ENCODE measurements at places on chromosomes 11 and 22. TPM values are rescaled to one million over a fixed set of nuclear protein-coding genes. Genes with fewer than 3 reads are reported as not detected.
A peak's percentile ranks its signal among the peaks of the same experiment; 100 is the strongest.

Gene ACR
- 1.1 TPM for total RNA-seq

DNA sequence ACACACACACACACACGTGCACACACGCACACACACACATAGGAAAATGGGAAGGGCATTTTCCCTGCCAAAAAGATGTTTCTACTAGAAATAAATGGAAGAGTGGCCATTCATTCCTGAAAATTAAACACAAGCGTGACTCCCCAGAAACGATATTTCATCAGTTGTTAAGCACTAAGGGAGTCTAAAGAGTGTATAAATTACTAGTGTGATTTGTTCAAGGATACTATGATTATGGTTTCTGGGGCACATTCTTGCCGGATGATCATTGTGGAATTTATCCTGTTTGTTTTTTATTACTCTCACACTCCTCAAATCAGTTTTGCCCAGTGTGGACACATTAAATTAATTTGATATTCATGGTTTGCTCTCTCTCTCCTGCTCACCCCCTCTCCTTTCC is 16.4 kb upstream of the AMOTL1 start:
- no peak for DNase-seq

- no peak for DNase-seq
These were observed 116.4 kb downstream of the TYR start for GRCh38 chr11:89293965-89294679.

Gene CCDC81
- total RNA-seq = 9.3 TPM

GRCh38 chr11:18632841-18633240 is 1.3 kb downstream of the SPTY2D1 start:
- no peak for DNase-seq

GRCh38 chr11:43649921-43650320 is 30.6 kb upstream of the HSD17B12 start:
- DNase-seq = no peak

GRCh38 chr22:23913306-23913660 is 19.1 kb downstream of the MIF start:
- no peak for DNase-seq

DNA sequence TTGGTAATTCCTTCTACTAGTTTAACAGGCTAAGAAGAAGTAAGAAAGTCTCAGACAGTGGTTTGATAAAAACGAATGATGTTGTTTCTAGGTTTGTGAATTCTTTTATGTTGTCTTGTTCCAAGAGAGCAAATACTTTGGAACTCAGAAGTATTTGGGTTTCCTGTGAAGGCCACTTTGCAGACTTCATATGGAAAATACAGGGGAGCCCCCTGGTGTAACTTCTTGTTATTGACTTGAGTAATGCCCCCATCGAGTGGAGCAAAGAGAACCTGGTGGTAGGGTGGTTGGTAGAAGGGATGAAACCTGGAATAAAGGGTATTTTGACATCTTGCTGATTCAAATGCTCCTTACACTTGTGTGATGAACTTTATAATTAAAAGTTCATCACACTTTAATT is 40.0 kb upstream of the PTH start:
- DNase-seq = no peak

Gene SLC17A6
- not detected for total RNA-seq

Gene CALCA
- not detected for total RNA-seq

DNA sequence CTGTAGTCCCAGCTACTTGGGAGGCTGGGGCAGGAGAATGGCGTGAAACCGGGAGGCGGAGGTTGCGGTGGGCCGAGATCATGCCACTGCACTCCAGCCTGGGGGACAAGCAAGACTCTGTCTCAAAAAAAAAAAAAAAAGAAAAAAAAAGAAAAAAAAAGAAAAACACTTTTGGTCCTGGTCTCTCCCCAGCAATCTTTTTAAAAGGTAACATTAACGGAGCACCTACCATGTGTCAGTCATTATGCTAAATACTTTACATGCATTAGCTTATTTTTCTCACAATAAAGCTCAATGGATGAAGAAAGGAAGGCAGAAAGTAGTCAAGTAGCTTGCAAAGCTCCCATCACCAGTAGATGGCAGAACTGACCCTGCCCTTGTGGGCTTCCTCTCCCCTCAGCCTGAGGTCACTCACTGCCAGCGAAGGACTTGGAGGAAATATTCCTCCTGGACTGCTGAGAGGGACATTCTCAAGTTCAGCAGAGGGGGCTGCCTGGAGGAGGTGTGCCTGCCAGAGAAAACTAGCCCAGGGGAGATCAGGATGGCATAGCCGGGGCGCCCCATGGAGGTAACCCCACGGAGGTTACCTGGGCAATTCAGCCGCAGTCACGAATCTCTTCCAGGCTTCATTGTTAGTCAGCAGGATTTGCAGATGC is 15.5 kb downstream of the APOL3 start:
- DNase-seq = no peak

DNA sequence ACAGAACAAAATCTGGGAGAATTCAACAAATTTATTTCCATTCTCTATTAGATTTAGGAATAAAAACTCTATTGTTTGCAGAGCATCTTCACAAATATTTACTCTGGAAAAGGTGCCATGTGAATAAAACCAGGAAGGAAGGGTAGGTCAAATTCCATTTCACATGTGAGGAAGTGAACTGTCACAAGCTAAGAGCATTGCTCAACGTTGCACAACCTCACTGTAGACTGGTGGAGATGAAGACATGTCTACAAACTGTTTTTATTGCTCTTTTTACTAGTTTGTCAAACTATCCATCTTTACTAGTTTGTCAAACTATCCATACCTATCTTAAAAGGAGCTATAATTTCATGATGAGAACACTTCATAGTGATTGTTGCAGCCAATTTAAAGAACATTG is 236.4 kb downstream of the CNTN5 start:
- no peak for DNase-seq

DNA sequence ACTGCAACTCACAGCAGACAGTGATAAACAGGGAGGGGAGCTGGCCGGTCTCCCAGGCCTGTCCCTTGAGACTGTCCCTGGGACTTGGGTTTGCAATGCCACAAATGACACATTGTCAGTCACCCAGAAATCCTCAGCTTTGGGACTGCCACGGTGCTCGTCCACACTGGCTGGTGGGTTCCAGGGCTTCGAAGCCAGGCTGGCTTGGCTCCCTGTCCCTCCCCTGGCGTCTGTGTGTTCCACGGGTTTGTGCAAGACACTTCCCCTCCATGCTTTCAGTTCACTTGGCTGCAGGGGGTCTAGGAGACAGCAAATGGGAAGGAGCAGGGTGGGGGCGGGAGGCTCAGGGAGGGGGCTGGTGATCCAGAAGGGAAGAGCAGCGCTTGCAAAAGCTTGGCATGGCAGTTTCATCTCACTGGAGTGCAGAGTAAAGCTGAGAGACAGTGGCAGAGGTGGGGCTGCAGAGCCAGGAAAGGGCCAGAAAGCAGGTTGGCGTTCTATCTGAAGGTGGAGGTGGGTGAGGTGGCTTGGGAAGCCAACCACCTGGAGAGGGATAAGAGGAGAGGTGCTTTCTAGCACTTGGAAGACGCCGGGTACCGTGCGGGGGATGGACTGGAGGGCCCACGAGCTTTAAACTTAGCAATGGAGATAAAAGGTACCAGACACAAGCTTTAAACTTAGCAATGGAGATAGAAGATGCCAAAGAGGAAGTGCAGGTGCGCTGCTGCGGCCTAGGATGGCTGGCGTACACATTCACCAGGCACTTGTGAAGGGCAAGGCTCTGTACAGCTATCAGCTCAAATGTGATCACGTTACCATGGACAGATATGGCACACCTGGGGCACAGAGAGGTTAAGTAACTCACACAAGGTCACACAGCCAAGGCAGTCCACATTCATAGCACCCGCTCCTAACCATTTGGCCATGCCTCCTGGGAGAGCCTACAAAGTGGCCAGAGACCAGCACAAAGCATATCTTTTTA is 86.4 kb upstream of the SHISAL1 start:
- peak; percentile 25 for DNase-seq

DNA sequence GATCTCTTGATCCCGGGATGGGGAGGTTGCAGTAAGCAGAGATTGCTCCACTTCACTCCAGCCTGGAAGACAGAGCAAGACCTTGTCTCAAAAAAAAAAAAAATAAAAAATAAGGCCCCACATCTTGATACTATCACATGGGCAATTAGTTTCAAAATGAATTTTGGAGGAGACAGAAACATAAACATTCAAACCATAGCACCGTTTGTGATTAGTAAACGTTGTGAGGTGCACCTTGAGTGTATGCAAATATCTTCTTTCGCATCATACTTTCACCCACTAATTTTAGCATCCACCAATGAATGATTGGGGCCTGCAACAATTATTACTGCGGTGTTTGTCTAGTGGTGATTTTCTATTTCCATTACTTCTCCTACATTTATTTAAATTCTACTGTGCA is 11.0 kb upstream of the SPDYC start:
- no peak for DNase-seq

- no peak for DNase-seq
These were observed 3.3 kb downstream of the SCGB1D2 start for GRCh38 chr11:62245271-62245753.

Gene TRIM48
- total RNA-seq = not detected

Gene MMP8
- total RNA-seq = 0.20 TPM

Gene FXYD6
- 33.6 TPM for total RNA-seq

Gene SLC1A2
- 1.5 TPM for total RNA-seq

DNA sequence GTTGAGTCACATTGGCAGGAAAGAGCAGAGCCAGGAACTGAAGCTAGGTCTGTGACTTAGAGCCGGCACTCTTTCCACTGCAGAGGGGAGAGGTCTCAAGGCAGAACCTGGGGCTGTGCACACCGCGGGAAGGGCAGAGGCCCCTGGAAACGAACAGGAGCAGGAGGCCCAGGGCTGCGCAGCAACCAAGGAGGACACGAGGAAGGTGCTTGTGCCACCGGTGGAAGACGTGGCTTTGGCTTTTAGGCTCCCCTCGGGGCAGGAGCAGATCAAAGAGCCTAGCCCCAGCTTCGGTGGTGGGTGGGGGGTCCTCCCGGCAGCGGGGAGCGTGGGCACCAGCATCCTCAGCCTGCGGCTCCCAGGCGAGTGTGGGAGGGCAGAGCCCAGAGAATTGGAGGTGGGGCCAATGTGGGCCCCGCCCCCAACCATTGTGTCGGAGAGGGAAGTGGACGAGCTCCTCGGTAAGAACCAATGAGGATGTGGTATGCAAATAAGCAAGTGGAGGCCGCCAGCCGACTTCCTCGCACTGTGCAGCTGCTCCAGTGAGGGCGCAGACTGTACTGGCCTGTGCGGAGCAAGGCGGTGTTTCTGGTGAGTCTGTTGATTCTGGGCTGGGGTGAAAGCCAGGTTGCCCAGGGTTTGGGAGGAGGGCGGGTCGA is at the start of gene CCDC116:
Gene CCDC116, plus strand, starts transcription at position 524 of the 659 bp plus-strand sequence. CDS start 422 bp downstream, outside the sequence.
- DNase-seq = no peak

Gene TTLL8
- total RNA-seq = not detected

Gene ALDH3B1
- 229 TPM for total RNA-seq

GRCh38 chr11:27973851-27974536 is 134.0 kb downstream of the KIF18A start:
- DNase-seq = no peak

DNA sequence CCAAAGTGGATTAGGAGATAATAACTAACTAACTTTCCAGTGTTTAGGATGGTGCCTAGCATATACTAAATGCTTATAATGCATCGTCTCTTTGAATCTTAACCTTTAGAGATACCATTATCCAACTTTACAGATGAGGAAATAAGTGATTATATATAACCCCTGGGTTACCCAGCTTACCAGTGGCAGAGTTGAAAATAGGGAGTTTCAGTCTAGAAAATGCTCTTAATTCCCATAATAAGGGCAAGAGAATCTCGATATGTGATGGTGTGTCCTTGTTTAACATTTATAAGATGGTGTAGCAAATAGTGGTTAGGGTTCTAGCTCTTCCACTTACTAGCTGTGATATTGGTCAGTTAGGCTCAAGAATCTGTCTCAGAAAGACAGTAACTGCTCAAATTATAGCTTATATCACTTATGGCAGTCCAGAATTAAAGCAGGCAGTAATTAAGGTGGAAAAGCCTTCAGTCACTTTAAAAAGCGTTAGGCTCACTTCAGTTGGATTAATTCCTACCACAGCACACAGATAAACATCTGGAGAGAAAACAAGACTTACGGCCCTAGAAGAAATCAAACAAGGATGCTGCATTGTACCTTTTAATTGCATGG is 6.3 kb downstream of the XBP1 start:
- DNase-seq = no peak

DNA sequence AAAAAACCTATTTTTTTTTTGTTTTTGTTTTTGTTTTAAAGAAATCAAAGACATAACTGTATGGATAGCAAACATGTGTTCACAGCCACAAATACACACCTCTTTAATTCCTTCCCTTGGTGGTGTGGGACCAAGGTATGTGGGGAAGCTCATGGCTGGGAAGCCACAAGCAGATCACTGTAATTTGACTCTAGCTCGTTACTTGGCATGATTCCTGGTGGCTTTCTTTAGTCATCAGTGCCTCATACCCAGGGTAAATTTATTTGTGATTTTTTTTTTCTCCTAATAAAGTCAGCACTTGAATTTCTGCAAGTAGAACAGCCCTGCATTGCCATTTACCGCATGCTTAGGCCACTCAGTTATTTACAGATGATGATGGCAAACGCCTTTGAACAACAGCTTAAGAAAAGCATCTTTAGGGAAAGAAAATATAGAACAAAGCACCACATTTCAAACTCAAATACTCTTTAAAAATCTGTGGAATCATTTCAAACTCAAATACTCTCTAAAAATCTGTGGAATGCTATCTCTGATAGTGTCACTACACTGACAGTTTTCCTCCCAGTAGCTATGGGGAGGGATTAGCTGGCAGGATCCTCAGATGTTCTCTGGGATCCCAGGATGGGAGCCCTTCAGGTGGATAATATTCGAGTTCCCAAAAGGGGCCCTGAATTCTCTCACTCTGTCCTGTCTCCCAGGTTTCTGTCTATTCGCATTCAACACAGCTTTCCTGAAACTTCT is 687.2 kb downstream of the OPCML start:
- DNase-seq = no peak

Gene ARHGAP8
- total RNA-seq = 16.0 TPM

DNA sequence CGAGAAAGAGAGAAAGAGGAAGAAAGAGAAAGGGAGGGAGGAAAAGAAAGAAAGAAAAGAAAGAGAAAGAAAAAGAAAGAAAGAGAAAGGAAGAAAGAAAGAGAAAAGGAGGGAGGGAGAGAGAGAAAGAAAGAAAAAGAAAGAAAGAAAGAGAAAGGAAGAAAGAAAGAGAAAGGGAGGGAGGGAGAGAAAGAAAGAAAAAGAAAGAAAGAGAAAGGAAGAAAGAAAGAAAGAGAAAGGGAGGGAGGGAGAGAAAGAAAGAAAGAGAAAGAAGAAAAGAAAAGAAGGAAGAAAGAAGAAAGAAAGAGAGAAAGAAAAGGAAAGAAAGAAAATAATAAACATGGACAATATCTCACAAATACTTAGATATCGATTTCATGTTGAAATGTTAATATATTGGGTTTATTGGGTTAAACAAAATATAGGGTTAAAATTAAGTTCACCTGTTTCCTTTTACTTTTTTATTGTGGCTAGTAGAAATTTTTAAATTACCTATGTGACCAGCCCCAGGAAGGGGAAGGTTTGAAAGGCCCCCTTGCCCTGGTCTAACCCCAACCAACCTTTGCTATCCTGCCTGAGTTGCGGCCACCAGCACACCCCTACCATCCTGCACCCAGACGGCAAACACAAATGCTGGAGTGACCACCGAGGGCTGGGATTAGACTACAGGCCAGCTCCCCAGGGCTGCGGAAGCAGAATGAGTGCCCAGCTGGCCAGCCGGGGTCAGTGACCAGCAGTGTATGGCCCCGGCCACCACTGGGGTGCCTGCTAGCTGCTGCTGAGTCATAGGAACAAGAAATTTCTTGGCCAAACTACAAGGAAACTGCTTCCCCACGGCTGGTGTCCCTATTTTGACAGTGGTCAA is 81.0 kb upstream of the FGF3 start:
- no peak for DNase-seq
